ENCODE measurements at places on chromosomes 3 and 15. TPM values are rescaled to one million over a fixed set of nuclear protein-coding genes. Genes with fewer than 3 reads are reported as not detected.

BLOC1S6 gene
- total RNA-seq: 55.2 TPM

DNA sequence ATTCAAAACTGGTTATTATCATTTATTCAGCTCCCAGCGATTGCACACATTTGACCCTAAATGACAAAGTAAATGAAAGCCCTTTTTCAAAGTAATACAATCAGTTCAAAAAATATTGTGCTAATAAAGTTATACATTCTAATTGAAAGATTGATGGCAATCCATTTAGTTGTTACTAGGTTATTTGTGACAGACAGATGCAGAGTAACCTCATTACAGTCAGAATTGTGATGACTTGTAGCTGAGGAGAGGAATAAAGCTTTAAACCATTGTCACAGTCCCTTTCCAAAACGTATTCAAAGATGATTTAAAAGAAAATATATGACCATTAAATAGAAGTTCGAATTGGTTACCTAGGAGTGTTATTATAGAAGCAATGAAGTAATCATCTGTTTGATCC lies 86.1 kb downstream of the ROBO2 start:
- H3K36me3 ChIP-seq: no peaks in the 10 kb centered on the region
- H3K27me3 ChIP-seq: no peaks in the 10 kb centered on the region
- H3K4me1 ChIP-seq: no peaks in the 10 kb centered on the region
- no peak overlapping the region for H3K4me3 ChIP-seq
- no peak overlapping the region for H3K27ac ChIP-seq

PCOLCE2 gene
- total RNA-seq: 1.9 TPM

DNA sequence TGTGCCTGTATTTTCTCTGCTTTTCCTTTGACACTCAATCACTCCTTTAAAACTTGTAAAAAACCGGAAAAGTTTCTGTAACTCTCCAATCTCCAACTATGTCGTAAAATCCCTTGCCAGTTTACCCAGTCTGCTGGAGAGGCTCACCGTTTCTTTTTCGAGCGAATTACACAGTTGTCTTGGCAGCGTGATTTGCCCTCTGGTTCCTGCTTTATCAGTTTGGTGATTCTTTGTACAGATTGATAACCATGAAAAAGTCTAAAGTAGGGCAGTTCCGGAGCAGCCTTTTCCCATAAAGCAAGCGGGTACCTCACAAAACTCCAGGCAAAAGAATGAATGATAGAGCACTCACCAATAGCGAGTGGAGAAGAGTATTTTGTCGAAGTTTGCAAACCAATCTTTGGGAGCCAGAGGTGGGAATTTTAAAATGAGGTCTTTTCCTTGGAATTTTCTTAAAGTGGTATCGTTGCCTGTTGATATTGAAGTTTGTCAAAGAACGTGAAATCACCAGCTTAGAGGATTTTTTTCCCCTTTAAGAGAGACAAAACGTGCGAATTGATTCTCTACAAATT lies at the start of gene TTC23:
TSS of gene TTC23 (minus strand) at position 312 of the 572 bp plus-strand sequence. CDS start 20,869 bp downstream, outside the sequence.
- H3K27ac ChIP-seq: no peak within 1 kb of the TSS
- H3K36me3 ChIP-seq: no peaks in the 10 kb centered on the region
- H3K4me3 ChIP-seq: no peak within 1 kb of the TSS
- H3K4me1 ChIP-seq: peaks cover 39% of the 10 kb centered on the region
- H3K27me3 ChIP-seq: no peaks in the 10 kb centered on the region

- DNase-seq: peak; percentile 23
- H3K27ac ChIP-seq: peak overlapping the region; percentile 75
- no peak overlapping the region for H3K4me3 ChIP-seq
These were observed 162.5 kb downstream of the FNDC3B start for GRCh38 chr3:172201870-172202236.

GRCh38 chr3:115671761-115672455 lies 48.6 kb downstream of the GAP43 start:
- peaks cover 11% of the 10 kb centered on the region for H3K27me3 ChIP-seq
- H3K27ac ChIP-seq: no peak overlapping the region

ISLR2 gene
- not detected for total RNA-seq

- no peak overlapping the region for H3K27ac ChIP-seq
- H3K27me3 ChIP-seq: peaks cover 36% of the 10 kb centered on the region
- H3K36me3 ChIP-seq: no peaks in the 10 kb centered on the region
- no peak overlapping the region for H3K4me3 ChIP-seq
- H3K4me1 ChIP-seq: no peaks in the 10 kb centered on the region
These were observed 12.3 kb upstream of the FOXB1 start for GRCh38 chr15:59991834-59992233.

DNA sequence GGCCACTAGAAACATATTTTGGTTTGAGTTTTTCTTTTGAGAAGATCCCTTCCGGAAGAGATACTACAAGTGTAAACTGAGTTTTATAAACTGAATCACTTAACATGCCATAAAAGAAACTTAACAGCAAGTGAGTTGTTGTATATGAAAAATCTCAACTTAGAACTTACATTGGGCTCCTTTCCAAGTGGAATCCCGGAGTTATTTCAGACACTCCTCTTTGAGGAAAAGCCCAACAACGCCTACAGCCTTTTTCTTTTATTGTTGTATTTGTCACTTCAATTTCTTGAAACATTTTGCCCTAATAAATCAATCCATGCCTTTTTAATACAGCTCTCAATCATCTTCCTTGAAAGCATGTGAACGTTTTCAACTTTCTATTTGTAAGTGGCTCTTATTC lies 137.3 kb downstream of the FEZF2 start:
- DNase-seq: no peak
- H3K27ac ChIP-seq: no peak overlapping the region
- no peaks in the 10 kb centered on the region for H3K4me1 ChIP-seq
- no peaks in the 10 kb centered on the region for H3K36me3 ChIP-seq

ADAMTS17 gene
- not detected for total RNA-seq

CHRFAM7A gene
- total RNA-seq: not detected

SLC38A3 gene
- not detected for total RNA-seq

- peak; percentile 99 for DNase-seq
- peaks cover 25% of the 10 kb centered on the region for H3K4me1 ChIP-seq
- H3K27me3 ChIP-seq: no peaks in the 10 kb centered on the region
- peak within 1 kb of the TSS; percentile 94 for H3K4me3 ChIP-seq
- no peaks in the 10 kb centered on the region for H3K36me3 ChIP-seq
- H3K27ac ChIP-seq: peak within 1 kb of the TSS; percentile 95
These were observed at the start of the genes LRRC49 and THAP10 for GRCh38 chr15:70892002-70892911. Gene LRRC49 (plus strand): TSS chr15:70892826. CDS start chr15:70892895, 69 bp downstream. Gene THAP10 (minus strand): TSS chr15:70892433. CDS start chr15:70892272, 161 bp downstream.

LOXL1 gene
- 259 TPM for total RNA-seq

GRCh38 chr3:101998256-101998926 lies 149.1 kb downstream of the NFKBIZ start:
- no peaks in the 10 kb centered on the region for H3K27me3 ChIP-seq
- H3K4me1 ChIP-seq: peaks cover 63% of the 10 kb centered on the region
- no peak overlapping the region for H3K4me3 ChIP-seq
- H3K36me3 ChIP-seq: no peaks in the 10 kb centered on the region
- DNase-seq: peak; percentile 35
- H3K27ac ChIP-seq: peak overlapping the region; percentile 34

GRCh38 chr3:104388619-104389018 lies 978.1 kb upstream of the ALCAM start:
- peaks cover 2% of the 10 kb centered on the region for H3K4me1 ChIP-seq
- no peak for DNase-seq
- H3K27me3 ChIP-seq: peaks cover 2% of the 10 kb centered on the region
- H3K4me3 ChIP-seq: no peak overlapping the region

PPP2R3A gene
- 26.1 TPM for total RNA-seq

CSPG5 gene
- 0.20 TPM for total RNA-seq

SPINT1 gene
- total RNA-seq: 0.15 TPM

CIAO2A gene
- total RNA-seq: 47.7 TPM

ERC2 gene
- total RNA-seq: not detected

GRCh38 chr15:88908123-88908522 lies 5.1 kb downstream of the MFGE8 start:
- H3K27ac ChIP-seq: peak overlapping the region; percentile 25
- DNase-seq: no peak
- peaks cover 68% of the 10 kb centered on the region for H3K4me1 ChIP-seq
- H3K4me3 ChIP-seq: peak overlapping the region; percentile 8

ZNF639 gene
- total RNA-seq: 27.8 TPM

DNA sequence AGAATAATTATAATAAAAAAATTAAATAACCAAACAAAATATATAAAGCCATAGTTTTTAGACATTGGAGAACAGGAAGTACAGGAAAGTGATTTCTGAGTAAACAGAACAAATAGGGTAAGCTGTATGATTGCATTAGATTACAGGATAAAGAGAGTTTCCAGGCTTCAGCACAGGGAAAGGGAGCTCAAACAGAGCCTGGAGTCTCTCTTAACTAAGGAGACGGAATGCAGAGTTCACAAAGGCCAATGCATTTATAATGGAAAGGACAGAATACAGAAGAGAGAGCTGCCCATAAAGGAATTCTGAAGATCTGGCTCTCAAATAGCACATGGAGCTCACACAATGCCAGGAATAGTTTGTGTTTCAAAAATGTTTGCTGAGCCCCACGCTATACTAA lies 42.0 kb upstream of the OTOL1 start:
- no peak overlapping the region for H3K4me3 ChIP-seq
- H3K4me1 ChIP-seq: no peaks in the 10 kb centered on the region
- no peak overlapping the region for H3K27ac ChIP-seq
- no peak for DNase-seq

GRCh38 chr3:197435426-197435825 lies 120.3 kb downstream of the BDH1 start:
- H3K27me3 ChIP-seq: peaks cover 4% of the 10 kb centered on the region
- no peaks in the 10 kb centered on the region for H3K36me3 ChIP-seq
- DNase-seq: no peak
- no peak overlapping the region for H3K4me3 ChIP-seq

DNA sequence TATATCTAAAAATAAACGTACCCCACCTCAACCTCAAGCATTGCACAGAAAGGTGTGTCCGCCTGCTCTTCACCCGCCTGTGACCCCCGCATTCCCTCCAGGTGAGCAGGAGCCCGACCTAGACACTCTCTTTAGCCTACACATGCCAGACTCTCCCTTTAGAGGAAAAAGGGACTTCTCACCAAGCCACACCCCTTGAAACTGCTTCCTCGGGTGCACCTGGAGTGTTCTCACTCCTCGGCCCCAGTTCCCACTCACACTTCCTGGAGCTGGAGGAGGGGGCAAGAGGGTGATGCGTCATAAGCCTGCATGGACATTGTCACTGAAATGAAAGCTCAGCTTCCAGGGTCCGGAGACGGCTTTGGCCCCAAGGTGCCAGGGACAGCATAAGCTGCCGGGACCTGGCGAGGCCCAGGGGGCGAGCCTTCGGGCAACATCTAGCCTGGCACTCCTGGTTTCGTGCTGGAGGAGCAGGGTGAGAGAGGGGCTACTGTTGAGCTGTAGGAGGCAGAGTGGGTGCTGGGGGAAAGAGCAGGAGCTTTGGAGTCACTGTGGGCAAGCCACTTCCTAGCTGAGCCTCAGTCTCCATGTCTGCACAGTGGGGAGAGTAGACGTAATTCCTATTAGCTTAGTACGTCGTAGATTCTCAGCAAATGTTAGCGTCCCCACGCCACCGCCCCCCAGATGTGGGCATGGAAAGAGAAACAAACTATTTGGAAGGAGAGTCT lies 9.8 kb upstream of the MUC4 start:
- no peak overlapping the region for H3K4me3 ChIP-seq
- no peaks in the 10 kb centered on the region for H3K36me3 ChIP-seq
- no peak overlapping the region for H3K27ac ChIP-seq
- H3K4me1 ChIP-seq: no peaks in the 10 kb centered on the region
- no peak for DNase-seq

DNA sequence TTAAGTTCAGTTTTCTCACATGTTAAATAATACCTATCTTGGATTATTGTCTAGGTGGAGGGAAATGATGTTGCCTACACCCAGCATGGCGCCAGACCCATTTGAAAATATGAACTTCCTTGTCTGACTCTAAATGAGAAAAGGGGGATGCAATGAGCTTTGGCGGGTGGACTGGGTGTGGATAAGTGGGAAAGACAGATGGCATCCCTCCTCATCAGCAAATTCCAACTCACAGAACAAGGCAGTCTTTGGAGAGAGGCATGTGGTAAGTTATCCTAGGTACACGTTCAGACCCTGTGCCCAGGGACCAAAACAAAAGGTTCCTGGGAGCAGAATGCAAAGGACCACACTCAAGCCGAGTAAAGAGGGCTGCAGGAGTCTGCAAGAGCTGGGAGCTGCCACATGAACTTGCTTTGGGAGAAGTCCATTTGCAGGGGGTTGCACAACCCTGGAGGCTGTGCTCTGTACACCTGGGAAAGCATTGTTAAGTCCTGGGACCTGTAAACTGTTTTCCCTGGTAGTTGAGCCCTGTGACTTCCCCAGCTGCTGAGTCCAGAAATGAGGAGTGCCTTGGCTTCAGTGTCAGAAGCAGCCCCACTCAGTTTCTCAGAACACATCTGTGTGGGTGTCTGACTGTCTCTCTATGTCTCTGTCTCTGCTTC lies 102.3 kb upstream of the TPM1 start:
- H3K4me3 ChIP-seq: peak overlapping the region; percentile 44
- H3K27me3 ChIP-seq: no peaks in the 10 kb centered on the region
- H3K27ac ChIP-seq: peak overlapping the region; percentile 83
- H3K36me3 ChIP-seq: no peaks in the 10 kb centered on the region
- no peak for DNase-seq

GRCh38 chr15:65401611-65402240 lies 21.0 kb downstream of the IGDCC4 start:
- H3K4me3 ChIP-seq: no peak overlapping the region
- no peak overlapping the region for H3K27ac ChIP-seq
- no peak for DNase-seq
- peaks cover 27% of the 10 kb centered on the region for H3K27me3 ChIP-seq
- no peaks in the 10 kb centered on the region for H3K36me3 ChIP-seq

- no peak for DNase-seq
- no peak overlapping the region for H3K4me3 ChIP-seq
- peaks cover 18% of the 10 kb centered on the region for H3K27me3 ChIP-seq
- H3K4me1 ChIP-seq: peaks cover 19% of the 10 kb centered on the region
- H3K27ac ChIP-seq: no peak overlapping the region
These were observed 70.4 kb upstream of the C15orf39 start for GRCh38 chr15:75131269-75131643.

- H3K36me3 ChIP-seq: no peaks in the 10 kb centered on the region
- H3K27ac ChIP-seq: peak overlapping the region; percentile 97
- H3K27me3 ChIP-seq: no peaks in the 10 kb centered on the region
These were observed 481 bp upstream of the CRYBG3 start for GRCh38 chr3:97821287-97821773.

- no peak for DNase-seq
- no peaks in the 10 kb centered on the region for H3K27me3 ChIP-seq
- H3K4me1 ChIP-seq: peaks cover under 1% of the 10 kb centered on the region
- H3K27ac ChIP-seq: no peak overlapping the region
- no peak overlapping the region for H3K4me3 ChIP-seq
These were observed 185.2 kb downstream of the ATP10A start for GRCh38 chr15:25677719-25678499.

GOLGA8S gene
- total RNA-seq: 0.08 TPM

DNA sequence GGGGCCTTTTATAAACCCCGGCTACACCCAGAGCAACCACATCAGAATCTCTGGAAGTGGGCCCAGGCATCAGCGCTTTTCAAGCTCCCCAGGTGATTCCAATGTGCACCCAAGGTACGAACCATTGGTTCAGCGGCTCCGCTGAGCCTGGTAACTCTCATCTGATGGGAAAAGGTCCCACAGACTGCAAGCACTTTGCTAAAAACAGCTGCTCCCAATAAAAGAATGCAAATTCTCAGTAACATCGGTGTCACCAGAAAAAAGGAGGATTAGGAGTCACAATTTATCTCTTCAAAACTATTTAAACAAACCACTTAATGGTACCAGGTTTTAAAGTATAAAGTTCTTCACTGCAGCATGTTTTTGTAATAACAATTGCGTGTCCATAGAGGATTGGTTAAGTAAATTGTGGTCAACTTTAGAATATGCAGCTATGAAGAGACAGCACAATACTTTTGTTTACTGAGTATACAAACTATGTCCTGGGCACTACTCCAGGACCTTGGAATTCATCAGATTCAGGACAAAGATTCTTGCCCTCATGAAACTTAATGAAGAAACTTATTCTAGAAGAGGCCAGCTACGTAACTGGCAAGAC lies 660.7 kb upstream of the ADAMTS9 start:
- peak; percentile 84 for DNase-seq
- H3K4me3 ChIP-seq: no peak overlapping the region
- H3K36me3 ChIP-seq: no peaks in the 10 kb centered on the region
- peaks cover 6% of the 10 kb centered on the region for H3K27me3 ChIP-seq
- no peak overlapping the region for H3K27ac ChIP-seq

Data from HFFc6 (cell line).